HEK293T (cell line): ENCODE measurements at places on chromosomes 2 and 18.

- no peak for DNase-seq
These were observed 124.3 kb downstream of the PAX3 start for GRCh38 chr2:222174450-222174849.

DNA sequence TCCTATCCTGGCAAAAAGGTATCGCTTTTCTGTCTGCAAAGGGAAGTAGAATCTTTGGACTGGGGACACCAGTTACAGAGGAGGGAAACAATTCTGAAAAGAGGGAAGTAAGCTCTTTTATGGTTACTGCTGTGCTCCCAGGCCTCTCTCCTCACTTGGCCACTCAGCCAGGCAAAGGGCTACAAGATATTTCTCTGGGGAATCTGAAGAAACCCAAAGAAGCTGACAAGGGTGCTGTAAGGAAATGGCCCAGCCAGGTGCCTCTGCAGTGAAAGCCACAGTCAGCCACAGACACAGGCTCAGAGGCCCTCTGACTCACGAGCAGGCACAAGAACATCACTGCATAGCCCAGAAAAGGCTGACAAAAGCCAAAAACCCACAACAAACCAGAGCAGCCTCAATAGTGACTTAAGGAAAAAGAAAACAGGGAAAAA is 5.8 kb downstream of the HDLBP start:
- no peak for DNase-seq

DNA sequence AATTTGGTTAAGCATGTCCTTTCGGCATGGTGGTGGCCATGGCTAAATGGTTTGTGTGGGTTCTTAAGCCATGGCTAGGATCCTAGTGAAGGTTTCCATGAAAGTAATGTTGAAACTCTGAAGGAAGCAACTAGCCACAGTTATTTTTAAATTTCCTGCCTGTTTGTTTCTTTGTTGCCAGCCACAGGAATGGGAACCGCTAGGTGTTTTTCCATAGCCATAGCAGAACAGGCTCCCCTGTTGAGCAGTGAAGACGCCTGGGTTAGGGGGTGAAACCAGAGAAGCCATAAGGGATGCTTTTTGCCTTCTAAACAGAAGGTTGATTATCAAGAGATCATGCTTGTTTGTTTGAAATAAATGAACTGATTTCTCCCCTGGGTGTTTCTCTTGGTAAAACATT is 60.1 kb upstream of the CHMP1B start:
- no peak for DNase-seq

DNA sequence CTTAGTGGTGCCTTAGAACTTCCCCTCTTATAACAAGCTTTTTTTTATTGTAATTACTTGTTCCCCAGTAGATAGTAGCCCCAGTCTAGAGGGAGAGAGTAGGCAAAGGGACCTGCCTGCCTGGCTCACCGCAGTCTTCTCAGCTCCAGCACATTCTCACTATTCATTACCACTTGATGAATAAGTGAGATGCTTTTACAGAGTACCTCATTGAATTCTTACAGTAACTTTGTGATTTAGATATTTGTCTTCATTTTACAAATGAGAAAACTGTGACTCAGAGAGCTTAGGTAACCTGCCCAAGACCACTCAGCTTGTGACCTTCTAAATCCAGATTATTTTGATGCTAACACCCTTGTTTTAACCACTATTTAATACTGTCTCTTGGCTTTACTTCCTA is 77.8 kb downstream of the CHRNA1 start:
- DNase-seq, result no peak

- DNase-seq, result no peak
These were observed 31.9 kb upstream of the ITGA6 start for GRCh38 chr2:172395503-172395902.
